Activated CD4-positive, alpha-beta T cell treated with anti-CD3 and anti-CD28 coated beads, Interleukin-10, Interleukin-2, amounts not matched to agents 100 ng/mL and 50 ng/mL, durations not matched to agents 16 hours and 8 hours (primary cell): ENCODE measurements at places on chromosomes 1 and 21.
A peak's percentile ranks its signal among the peaks of the same experiment; 100 is the strongest.

DNA sequence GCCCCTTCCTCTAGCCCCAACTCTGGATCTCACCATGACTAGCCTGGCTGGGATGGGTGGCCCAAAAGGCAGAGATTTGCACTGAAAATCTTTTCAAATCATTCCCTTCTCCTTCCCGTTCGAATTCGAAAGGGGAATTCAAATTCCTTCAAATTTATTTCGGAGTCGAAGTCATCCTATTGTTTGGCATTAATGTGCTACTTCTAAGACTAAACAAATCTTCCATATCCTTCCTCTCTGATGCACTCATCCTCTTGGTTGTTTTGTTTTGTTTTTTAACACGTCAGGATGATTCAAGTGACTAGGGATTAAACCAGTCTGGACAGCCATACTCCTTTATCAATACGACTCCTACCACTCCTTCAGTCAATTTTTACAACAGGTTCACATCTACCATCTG is 95.5 kb upstream of the SGIP1 start:
- DNase-seq, result no peak

- DNase-seq, result no peak
Measured at GRCh38 chr1:214472364-214472763, 79.0 kb downstream of the PTPN14 start.

DNA sequence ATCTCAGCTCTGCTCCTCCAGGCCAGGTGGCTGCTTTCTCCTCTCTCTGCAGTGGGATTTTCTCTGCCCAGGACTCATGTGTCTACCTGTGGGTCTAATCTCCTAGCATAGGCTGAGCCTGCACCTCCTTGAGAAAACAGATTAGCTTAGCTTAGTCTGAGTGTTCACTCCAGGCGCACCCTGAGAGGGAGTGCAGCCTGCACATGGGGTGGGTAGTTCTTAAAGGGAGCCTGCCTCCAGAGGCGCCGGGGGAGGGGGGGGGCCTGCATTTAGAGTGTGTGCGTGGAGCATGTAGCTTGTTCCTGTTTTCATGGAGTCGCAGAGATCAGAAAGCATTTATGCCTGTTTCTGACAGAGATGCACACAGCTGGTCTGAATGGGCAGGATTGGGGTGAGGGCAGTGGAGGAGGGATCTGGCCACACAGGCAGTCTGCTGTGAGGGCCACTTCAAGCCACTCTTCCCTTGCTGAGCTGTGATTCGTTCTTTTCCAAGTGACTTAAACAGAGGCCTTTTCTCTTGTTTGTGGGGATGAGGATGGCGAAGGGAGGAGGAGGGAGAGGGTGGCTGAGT is 45.2 kb downstream of the GALNT2 start:
- no peak for DNase-seq

- peak; percentile 68 for DNase-seq
Measured at GRCh38 chr21:39385299-39386145, 36.6 kb upstream of the HMGN1 start.

- no peak for DNase-seq
Measured at GRCh38 chr1:30778154-30778978, 20.8 kb upstream of the LAPTM5 start.

DNA sequence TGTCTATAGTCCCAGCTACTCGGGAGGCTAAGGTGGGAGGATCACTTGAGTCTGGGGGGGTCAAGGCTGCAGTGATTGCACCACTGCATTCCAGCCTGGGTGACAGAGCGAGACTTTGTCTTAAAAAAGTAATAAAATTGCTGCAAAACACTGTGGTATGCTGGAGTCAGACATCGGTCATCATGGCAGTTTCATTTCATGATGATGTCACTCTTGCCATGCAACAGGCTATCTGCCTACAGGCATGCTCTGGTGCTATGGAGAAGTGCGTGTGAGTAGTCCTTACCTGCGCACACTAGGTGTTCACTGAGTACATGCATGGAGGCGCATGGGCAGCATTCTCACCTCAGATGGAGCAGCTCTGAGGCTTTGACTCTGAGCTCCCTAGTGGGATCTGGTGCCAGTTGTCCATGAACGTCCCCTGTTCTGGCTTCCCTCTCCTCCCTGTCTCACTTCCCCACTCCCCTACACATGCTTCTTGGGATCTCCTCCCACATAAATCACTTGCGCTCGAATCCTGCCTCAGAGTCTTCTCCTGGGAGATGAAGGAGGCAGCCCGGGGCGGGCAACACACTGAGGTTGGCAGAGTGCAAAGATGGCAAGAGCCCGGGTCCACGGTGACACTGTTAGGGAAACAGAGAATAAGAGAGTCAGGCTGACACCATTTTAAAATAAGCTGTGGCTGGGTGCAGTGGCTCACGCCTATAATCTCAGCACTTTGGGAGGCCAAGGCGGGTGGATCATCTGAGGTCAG is 10.4 kb upstream of the CELA3B start:
- DNase-seq, result no peak

DNA sequence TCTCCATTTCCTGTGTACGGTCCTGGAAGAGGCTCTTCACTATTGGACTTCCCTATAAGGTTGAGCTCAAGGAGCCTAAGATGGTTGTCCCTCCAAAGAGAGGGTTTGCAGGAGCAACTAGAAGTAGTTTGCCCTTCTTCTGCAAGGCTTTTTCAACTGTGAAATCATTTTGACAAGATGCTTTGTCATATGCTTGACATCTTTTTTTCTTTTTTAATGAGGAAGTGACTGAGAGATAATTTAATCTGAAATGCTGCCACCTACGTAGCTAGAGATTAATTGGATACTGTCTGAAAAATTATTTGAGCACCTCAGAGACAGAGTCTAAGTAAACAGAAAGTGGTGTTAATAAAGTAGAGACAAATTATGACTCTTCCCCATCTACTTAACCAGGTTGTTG is 97.0 kb downstream of the CHRM3 start:
- no peak for DNase-seq

DNA sequence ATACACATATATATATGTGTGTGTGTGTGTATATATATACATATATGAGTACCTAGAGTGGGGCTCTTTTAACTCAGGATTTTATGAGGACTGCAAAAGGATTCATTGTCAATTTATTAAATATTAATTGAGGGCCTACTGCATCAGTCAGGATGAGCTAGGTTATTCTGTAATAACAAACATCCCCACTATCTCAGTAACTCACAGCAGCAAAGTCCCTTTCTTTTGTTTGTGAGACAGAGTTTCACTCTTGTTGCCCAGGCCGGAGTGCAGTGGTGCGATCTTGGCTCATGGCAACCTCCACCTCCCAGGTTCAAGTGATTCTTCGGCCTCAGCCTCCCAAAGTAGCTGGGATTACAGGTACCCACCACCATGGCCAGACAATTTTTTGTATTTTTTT is 63.8 kb upstream of the FAM20B start:
- DNase-seq, result no peak

DNA sequence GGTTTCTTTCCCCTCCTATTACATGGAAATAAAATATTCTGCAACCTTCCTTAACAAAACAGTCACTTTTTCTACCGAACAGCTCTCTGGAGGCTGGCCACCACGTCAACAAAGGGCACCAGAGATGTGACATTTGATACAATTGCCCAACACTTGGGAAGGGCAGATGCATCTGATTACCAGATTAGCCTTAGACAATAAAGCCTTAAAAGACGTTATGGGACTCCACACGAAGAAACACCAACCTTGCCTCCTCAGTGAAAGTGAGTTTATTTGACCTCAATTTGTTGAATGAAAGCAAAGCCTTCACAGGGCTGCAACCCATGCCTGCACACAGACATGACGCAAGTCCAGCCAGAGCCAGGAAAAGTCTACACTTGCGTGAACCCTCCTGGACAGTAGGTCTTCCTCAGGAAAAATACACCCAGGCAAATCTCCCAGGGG is 136.1 kb downstream of the TGFBR3 start:
- DNase-seq, result no peak

GRCh38 chr1:244952940-244953339 is 88.6 kb upstream of the HNRNPU start:
- DNase-seq, result no peak

DNA sequence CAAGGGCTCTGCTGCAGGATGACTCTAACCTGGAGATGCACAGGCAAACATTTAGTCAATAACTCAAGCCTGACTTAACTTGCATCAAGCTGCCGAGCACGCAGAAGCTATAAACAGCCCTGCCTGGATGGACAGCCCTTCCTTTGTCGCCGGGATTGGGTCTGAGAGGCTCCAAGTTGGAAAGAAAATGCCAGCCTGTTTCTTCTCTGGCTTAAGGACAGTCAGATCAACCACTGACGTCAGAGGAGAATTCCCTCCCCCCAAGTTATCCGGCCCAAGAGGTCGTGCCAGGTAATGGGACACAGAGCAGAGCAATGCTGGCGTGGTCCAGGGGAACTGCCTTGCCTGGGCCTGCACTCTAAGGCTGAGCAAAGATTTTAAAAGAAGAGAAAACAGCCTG is 27.1 kb upstream of the LRRC38 start:
- DNase-seq, result no peak

GRCh38 chr21:23394458-23394857 is 2212.8 kb downstream of the MRPL39 start:
- DNase-seq, result no peak
